ENCODE measurements at places on chromosomes 13 and 19.
A peak's percentile ranks its signal among the peaks of the same experiment; 100 is the strongest.

DNA sequence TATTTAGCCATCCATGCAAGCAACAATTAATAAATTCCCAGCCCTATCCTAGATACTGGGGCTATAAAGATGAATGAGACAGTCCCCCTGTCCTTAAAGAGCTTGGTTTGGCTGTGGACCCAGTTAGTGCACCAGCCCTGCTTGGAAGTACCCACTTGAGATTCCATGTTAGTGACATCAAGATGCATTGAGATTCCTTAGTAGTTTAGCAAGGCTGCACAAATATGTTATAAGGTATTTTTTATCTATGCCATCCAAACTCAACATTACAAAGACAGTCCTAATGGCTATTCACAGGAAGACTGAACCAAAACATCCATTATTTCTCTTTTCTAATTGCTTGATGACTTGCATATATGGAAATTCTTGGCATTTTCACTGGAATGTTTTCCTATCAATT, 48.8 kb upstream of the RAP2A start:
- DNase-seq = no peak

- no peak for DNase-seq
Observed at GRCh38 chr13:31504918-31505317, 234.4 kb upstream of the RXFP2 start.

DNA sequence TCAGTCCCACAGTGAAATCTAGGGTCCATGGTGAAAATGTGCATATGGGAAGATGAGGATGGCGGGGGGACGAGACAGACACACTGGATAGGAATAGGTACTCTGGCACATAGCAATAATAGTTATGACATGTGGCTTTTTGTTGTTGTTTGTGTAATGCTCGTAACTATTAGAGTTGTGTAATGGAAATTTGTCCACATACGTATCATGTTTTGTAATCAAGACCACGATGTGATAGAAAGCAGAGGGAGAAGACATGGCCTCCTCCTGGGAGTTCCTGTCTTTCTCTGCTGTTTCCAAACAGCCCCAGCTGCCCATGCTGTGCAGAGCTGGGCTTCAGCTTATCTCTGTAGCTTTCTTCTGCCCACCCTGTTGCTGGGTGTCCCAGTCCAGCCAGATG, 185.3 kb upstream of the TMTC4 start:
- DNase-seq = no peak

- peak; percentile 31 for DNase-seq
Observed at GRCh38 chr19:41957838-41958366, 1.2 kb downstream of the RABAC1 start.

- no peak for DNase-seq
Observed at GRCh38 chr19:10471909-10472308, 31.2 kb downstream of the KEAP1 start.

DNA sequence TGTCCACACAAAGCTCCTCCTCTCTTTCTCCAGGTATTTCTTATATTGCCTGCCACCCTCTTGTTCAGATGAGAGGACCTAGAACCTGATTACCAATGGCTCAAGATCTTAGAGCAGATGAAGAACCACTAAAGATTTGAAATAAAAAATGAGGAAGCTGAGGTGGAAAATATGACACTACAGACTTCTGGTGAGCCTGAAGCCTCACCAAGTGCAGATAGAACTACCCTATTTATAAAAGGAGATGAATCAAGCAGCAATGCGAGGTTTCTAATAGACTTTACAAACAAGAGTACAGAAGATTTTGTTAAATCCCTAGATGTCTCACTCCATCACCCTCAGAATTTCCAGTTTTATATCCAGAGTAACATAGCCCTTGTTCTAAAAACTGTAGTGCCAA, 345.8 kb downstream of the TBC1D4 start:
- DNase-seq = no peak

- DNase-seq = no peak
Observed at GRCh38 chr13:22812793-22813192, 368.0 kb upstream of the SGCG start.

GRCh38 chr19:31611046-31611877, 262.0 kb upstream of the TSHZ3 start:
- no peak for DNase-seq

DNA sequence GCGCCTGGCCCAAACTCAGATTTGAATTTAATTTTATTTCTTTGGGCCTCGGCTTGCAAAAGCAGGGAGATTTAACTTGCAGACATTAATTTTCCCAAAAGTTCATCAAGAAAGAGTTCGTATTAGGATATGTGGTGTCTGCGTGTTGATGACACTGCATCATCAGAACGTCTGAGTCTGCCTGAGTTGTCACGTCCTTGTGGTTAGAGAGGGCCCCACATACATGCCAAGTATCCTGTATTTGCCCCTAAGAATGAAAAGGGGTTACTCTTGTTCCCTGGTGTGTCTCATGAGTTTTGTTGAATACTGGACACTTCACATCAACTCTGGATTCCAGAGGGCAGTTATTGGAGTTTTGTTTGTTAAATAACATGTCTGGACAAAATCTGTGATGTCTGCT, 5.6 kb upstream of the TEX29 start:
- no peak for DNase-seq

DNA sequence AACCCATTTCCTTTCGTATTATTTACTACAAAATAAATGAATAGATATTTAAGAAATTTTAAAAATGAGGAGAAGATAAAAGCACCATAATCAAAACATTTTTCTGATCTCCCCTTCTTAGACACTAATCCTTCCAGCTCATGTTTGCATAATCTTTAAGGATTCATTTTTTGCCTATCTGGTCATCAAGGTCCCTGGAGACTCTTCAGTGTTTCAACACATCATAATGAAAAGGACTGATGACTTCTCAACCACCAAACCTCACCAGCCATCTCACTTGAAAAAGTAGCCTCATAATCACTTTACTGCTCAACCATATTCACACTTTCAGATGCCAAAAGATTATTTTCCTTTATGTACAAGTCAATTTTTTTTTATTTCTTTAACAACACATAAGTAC, 80.1 kb downstream of the DCLK1 start:
- no peak for DNase-seq

GRCh38 chr19:10118960-10119359, 739 bp downstream of the EIF3G start:
- DNase-seq = no peak

- DNase-seq = no peak
Observed at GRCh38 chr13:45109102-45109720, 11.1 kb upstream of the GTF2F2 start.

DNA sequence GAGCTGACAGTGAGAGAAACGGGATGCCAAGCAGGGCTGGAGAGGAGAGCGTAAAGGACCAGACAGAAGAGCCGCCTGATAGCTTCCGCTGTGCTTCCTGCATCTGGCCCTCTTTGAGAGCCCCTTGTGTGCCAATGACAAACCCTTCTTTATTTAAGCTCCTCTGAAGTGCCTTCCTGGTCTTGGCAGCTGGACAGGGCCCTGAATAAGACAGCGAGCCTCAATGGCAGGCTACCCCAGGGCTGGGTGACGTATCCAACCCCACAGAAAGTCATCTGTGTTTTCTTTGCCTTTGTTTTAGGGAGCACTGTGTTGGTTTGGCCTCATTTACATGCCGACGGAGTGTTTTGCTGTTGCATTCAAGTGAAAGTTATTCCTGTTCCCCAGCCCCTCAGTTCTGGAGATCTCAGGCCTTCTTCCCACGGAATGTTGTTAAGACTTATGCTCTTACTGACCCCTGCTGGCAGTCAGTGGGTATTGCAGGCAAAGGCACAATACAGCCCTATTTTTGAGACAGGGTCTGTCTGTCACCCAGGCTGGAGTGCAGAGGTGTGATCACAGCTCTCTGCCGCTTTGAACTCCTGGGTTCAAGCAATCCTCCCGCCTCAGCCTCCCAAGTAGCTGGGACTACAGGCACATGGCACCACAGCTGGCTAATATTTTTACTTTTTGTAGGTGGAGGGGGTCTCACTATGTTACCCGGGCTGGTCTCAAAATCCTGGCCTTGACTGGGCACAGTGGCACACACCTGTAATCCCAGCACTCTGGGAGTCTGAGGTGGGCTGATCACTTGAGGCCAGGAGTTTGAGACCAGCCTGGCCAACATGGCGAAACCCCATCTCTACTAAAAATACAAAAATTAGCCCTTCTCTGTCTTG, 16.8 kb downstream of the CCL25 start:
- DNase-seq = no peak

- DNase-seq = no peak
Observed at GRCh38 chr13:93480553-93481106, 254.0 kb downstream of the GPC6 start.

DNA sequence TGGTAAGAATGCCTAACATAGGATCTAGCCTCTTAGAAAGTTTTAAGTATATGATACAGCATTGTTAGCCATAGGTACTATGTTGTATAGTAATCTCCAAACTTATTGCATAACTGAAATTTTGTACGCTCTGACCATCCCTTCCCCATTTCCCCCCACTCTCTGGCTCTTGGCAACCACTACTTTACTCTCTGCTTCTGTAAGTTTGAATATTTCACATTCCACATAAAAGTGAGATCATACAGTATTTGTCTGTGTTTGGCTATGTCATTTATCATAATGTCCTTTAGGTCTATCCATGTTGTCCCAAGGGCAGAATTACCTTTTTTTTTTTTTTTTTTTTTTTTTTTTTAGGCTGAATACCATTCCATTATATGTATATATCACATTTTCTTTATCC, 396.9 kb downstream of the DLEU7 start:
- DNase-seq = no peak

GRCh38 chr13:85255978-85256377, 543.2 kb downstream of the SLITRK6 start:
- DNase-seq = no peak

DNA sequence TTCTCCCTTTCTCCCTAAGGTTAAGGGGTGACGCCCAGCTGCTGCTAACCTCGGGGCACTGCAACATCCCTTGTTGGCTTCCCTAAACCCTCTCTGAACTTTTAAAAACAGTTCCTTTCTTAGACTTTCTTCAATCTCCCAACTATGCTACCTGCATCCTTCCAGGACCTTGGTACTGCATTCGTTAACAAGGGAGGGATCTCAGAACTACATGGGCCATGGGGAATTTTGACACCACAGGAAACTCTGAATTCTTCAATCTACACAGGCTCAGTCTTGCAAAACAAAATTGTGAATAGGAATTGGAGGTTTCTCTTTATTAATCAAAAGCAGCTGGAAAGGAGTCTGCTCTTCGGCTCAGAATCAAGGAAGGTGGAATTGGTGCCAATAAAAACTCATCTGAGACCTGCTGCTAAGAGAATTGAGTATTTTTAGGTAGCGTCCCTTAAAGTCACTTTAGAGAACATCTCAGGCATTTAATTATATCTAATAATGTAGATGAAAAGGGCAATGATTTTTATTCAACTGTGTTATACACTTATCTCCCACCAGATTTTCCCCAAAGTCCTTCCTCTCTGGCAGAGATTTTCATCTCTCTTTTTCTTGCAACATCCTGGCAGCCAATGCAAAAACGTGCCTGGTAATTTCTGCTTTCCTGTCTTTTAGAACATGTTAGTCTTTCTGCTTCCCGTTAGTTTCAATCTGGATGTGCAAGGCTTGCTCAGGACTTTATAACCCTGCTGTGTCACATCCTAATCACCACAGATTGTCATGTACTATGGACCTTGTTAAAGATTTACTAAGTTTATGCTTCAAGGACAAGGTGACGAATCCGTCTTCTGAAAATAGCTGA, 69.1 kb upstream of the SLC15A1 start:
- no peak for DNase-seq

- DNase-seq = no peak
Observed at GRCh38 chr13:51845574-51846318, 769 bp upstream of the TMEM272 start.

GRCh38 chr13:40060296-40061007, 405.0 kb downstream of the COG6 start:
- no peak for DNase-seq

- DNase-seq = no peak
Observed at GRCh38 chr13:95275322-95276036, 25.8 kb downstream of the ABCC4 start.

DNA sequence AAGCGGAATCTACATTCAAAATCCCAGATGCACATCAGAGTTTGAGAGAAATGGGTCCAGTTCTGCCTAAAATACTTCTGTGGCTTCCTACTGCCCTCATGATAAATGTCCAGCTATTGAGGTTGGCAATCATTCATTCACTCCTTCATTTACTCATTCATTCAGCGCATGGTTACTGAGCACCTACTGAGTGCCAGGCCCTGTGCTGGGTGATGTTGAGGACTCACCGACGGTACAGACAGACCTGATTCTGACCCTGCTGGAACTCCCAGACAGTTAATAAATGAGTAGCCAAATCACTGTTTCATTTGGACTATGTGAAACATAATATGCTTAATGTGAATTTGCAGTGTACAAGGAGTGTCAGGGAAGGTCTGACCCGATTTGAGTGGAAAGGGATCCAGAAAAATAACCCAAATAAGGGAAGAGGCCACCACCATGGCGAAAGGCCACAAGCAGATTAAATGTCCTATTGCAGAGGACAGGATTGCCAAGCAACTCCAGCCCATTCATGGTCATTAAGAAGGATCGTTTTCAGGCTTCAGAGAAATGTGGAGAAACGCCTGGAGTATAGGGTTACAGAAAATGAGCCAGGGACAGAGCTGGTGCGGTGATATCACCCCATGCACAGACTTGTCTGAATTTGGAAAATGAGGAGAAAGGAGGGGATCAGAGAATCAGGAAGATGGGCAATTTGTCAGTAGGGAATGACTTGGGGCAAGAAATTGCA, 20.5 kb downstream of the DYRK1B start:
- DNase-seq = no peak

DNA sequence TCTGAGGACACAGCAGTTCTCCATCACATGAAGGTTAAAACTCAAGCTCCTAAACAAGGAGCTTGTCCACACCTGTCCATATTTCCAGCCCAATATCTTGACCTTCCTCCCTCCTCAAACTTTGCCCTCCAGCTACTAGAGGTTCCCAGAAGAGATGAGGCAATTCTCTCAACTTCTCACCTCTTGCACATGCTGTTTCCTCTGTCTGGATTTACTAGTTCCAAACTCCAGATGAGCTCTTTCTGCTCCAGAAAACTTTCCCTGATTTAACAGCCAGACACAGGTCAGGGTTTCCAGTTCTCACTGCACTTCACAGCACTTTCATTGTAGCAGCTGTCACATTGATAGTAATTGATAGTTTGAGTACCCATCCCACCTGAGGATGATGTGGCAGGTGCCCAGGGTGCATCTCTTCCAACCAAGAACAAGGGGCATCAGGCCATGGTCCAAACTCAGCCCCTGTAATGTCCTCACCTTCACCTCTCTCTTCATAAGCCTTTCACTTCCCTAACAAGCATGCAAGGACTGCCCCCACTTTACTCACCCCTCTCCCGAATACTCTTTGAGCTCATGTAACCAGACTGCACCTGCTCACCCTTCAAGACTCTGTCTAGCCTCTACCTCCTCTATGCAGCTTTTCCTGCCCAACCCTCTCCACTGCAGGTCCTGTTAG, 3.0 kb upstream of the WDFY2 start:
- no peak for DNase-seq

All from activated T-helper 1 cell treated with anti-CD3 and anti-CD28 coated beads, Interleukin-12 subunit alpha, Interleukin-12 subunit beta, Interleukin-2, Interleukin-4 antibody, amounts not matched to agents 30 ng/mL and 10 ng/mL and 1 ng/mL, durations not matched to agents 14 hours and 24 hours and 36 hours (primary cell).